NCI-H2081 (cell line): ENCODE measurements at places on chromosomes 2 and 18.

- DNase-seq = no peak
These were observed 247.1 kb downstream of the OSR1 start for GRCh38 chr2:19111354-19111753.

GRCh38 chr2:109130723-109130995 lies 1.7 kb downstream of the SH3RF3 start:
- DNase-seq = no peak

DNA sequence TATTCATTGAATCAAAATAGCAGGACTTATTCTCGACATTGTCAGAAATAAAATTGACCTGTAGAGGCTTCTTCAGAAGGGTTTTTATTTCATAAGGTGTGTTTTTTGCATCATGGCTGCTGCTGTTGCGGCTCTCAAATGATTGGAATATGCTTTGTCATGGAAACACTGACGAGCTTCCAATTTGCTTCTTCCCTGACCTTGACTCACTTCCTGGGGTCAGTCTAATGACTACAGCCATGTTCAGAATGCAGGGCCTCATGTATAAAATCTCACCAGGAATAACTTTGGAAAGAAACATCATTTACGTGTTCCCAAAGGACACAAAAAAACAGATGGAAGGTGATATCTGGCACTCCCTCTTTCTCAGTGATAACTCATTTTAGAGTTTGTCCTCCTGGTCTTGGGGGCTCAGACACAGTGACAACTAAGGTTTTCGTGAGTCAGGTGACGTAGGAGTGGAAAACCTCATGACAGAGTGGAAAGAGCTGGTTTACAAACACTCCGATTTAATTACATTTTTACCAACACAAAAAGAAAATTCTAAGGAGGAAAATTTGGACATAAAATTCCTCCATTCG lies 467.0 kb upstream of the RAB12 start:
- no peak for DNase-seq

- no peak for DNase-seq
These were observed 3.5 kb downstream of the FARP2 start for GRCh38 chr2:241359481-241360045.

GRCh38 chr2:42142547-42143184 lies 26.5 kb upstream of the EML4 start:
- no peak for DNase-seq
